ENCODE measurements at places on chromosomes 2 and 18.
A peak's percentile ranks its signal among the peaks of the same experiment; 100 is the strongest.

DNA sequence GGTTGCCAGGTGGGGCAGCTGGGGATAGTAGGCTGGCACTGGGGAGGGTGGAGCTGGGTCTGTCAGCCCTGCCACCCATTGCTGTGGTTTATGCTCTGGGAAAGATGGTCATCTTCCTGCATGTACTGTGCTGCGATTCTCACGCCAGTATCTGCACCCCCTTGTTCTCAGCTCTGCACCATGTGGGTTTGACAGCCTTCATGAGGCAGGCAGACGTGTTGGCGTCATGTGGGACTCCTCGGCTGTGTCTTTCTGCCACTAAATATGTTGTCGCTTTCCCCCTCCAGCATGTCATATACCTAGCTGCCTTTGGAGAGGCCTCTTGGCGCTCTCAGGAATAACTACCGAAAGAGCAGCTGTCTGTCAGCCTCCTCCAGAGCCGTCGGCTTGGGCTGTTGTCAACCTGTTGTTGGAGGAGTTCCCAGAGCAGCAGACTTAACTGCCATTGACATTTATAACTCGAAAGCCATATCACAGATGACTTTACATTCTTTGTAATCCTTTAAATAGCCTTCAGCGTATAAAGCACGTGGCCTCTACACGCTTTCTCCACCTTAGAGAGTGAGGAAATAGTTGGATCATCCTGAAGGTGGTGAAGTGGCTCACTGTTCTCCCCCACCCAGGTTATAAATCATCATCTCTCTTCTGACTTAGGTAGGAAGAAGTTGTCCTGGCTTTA is 80.4 kb upstream of the MGAT5 start:
- no peak for DNase-seq

GRCh38 chr2:172467382-172467781 is 40.0 kb downstream of the ITGA6 start:
- DNase-seq: no peak

DNA sequence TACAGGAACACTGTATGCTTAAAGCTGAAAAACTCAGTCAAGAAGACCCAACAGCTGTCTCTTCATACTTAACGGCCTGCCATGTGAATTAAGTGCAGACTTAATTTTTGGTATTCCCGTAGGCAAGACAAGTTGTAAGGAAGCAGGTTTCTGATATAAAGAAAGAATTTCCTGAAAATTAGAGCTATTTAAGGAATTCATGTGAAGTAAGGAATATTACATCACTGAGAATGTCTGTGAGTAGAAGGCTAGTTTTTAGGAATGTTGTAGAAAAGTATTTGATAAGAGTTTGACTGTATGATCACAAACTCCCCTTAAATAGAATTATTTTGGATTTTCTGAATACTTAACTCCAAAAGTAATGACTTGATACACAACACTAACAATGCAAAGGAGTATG is 51.0 kb downstream of the WDR33 start:
- DNase-seq: no peak

DNA sequence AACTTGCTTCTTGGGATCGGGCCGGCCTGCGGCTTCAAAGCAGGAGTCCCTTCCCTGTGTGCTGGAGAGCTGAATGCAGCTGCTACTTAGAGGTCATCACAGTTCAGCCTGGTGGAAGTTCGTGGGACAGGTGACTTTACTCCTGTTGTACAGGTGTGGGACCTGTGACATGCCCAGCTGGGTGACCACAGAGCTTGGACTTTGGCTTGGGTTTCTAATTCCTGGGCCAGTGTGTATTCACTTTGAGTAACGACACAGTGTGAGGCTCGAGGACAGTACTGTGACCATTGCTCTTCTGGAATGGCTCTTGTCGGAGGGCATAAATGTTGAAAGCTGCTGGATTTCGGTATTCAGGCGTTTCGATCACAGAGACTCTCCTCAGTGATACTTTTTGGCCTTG is 114.5 kb downstream of the STPG4 start:
- DNase-seq: no peak

GRCh38 chr2:118046634-118047210 is 32.9 kb upstream of the CCDC93 start:
- peak; percentile 60 for DNase-seq

- no peak for DNase-seq
Observed at GRCh38 chr2:37154785-37155184, 2.0 kb downstream of the EIF2AK2 start.

GRCh38 chr18:52408800-52409302 is 68.9 kb downstream of the DCC start:
- DNase-seq: no peak

DNA sequence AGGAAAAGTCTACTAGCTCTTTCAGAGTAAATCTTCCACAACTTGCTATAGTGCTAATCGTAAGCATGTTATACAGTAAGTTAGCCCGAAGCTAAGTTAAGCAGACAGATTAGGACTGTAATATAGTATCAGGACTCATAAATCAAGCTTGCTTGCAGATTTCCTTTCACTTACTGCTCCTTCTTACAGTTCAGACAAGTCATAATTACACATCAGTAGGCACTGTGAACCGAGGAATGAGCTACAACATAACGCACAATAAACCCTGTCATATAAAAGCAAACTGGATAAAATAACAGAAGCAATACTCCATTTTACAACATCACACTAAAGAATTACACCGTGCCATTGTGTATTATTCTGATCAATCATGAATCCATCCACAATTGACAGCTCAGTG is 832.6 kb upstream of the ZEB2 start:
- DNase-seq: no peak

GRCh38 chr18:28523758-28524475 is 347.0 kb upstream of the CDH2 start:
- no peak for DNase-seq

DNA sequence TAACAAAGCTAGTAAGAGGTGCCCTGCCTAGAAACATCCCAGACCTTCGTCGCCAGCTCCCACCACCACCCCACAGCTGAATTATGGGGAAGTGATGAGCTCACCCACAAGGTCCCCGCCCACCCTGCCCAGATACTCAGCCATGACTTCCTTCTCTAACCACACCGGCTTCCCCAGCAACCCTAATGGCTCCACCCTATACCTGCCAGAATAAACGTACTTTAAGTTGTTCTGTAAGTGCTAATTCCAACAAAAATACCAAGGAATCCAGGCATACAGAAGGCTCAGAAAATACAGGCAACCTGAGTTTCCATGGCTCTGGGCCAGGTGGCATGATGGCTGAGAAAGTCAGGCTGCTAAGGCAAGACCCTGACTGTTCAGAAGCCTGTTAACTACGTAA is 39.1 kb downstream of the TMEM163 start:
- no peak for DNase-seq

- DNase-seq: peak; percentile 13
Observed at GRCh38 chr18:61949946-61950345, 57.1 kb upstream of the RNF152 start.

DNA sequence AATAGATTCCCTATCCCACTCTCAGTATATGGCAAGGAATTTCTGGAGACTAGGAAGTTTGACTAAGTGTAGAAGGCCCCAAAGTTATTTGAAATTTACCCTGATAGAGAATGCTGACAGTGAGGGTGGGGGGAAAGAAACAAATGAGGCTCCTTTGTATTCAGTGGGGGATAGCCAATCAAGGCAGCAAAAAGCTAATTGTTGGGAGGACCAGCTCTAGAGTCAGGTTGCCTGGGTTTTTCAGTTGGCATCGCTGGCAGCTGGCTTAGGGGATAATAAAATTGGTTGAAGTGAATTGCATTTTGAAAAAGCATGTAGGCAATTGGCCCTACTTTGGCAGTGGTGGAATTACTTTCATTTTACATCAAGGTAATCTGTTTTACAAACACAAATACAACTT is 79.4 kb upstream of the STAM2 start:
- no peak for DNase-seq

DNA sequence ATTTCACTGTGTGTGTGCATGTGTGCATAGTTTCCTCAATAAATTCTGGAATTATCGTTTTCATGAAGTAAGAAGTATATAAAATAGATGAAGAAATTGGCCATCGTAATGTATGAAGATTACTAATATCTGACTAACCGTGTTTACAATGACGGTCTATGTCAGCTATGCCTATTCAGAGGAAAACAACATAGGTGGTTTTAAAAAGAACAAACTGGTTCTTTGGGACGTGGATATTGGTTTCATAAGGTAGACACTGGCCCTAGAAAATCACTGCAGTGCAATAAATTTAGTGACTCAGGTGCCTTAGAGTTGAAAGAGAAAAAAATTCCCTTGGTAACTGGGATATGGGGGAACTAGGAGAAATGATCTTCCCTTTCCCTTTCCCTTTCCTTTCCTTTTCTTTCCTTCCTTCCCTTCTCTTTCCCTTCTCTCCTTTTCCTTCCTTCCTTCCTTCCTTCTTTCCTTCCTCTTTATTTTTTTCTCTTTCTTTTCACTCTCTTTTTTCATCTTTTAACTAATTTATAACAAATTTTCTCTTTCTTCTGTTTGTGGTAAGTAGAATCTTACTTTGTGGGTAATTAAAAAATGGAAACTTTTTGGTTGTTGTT is 36.4 kb downstream of the MAP2 start:
- no peak for DNase-seq

DNA sequence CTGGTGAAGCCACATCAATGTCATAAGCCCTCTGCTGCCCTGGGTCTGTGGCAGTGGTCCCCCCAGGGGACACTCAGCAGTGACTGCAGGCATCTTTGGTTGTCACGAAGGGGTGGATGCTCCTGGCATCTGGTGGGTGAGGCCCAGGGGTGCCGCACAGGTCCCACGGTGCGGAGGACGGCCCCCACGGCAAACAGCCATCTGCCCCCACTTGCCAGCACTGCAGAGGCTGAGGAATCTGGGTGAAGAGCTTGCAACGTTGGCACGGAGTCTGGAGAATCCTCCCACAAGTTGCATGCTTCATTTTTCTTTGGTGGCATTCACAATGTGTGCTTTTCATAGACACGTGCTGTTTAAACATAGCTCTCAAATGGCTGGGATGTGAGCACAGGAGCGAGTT is 105.1 kb upstream of the PXDN start:
- DNase-seq: no peak

DNA sequence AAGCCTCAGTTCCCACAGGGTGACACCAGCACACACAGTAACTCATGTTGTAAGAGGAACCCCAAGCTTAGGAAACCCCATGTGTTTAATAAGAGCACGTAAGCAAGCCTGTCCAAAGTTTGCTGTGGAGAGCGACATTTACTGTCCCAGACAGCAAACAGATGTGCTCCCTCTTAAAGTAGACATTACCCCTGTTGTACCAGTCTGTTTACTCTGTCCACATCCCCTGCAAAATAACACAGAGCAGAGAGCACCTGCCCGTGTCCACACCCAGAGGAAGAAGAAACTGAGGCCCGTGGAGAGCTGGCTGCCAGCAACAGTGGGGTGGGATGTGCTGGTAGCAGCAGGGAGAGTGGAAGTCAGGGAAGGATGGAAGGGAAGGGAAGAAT is 243.5 kb downstream of the GBX2 start:
- DNase-seq: no peak

GRCh38 chr18:13543811-13544732 is 182.3 kb downstream of the FAM210A start:
- no peak for DNase-seq

- DNase-seq: peak; percentile 69
Observed at GRCh38 chr2:47221039-47221438, 65.9 kb upstream of the STPG4 start.

GRCh38 chr18:26741048-26741447 is 124.5 kb downstream of the AQP4 start:
- no peak for DNase-seq

- no peak for DNase-seq
Observed at GRCh38 chr2:161138429-161138828, 21.8 kb upstream of the TANK start.

- no peak for DNase-seq
Observed at GRCh38 chr2:106584304-106584954, 97.3 kb downstream of the CD8B2 start.

GRCh38 chr2:23695890-23696751 is 230.8 kb downstream of the ATAD2B start:
- no peak for DNase-seq

- DNase-seq: peak; percentile 29
Observed at GRCh38 chr2:78979380-78980151, 45.9 kb upstream of the REG3G start.

DNA sequence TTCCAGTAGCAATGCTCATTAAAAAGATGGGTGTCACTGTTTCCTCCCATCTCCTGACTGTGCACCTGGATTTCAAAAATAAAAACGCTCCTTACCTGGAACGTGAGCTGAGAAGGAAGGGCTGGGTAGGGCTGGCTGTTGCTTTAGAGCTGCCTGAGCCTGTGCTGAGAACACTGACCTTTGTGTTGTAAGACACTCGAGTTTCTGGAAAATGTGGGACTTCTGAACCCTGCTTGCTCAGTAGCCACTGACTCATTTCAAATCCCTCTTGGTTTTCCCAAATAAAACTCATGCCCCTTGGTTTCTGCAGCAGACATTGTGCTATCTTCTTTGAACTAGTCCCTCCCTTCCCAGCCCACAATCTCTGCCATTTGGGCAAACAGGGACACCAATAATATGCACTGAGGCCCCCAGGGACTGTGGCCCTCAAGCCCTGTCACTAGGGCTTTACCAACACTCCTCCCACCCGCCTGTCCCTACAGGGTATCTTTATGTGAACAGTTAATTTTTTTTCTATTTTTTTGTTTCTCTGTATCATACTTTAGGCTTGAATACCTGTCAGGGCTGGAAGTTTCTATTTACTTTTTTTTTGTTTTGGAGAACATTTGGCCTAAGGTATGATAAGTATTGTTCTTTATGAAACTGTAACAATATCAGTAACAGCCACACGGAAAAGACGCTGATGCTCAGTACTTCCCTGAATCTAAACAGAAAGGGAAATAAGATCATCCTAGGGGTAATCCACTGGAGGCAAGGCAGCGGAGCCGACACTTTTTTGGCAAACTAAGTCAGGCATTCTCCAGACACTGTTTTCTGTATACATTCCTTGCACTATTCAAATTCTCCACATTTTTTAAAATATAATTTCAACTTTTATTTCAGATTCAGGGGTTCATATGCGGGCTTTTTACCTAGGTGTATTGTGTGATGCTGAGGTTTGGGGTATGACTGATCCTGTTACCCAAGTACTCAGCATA is 280.2 kb downstream of the STK39 start:
- no peak for DNase-seq

DNA sequence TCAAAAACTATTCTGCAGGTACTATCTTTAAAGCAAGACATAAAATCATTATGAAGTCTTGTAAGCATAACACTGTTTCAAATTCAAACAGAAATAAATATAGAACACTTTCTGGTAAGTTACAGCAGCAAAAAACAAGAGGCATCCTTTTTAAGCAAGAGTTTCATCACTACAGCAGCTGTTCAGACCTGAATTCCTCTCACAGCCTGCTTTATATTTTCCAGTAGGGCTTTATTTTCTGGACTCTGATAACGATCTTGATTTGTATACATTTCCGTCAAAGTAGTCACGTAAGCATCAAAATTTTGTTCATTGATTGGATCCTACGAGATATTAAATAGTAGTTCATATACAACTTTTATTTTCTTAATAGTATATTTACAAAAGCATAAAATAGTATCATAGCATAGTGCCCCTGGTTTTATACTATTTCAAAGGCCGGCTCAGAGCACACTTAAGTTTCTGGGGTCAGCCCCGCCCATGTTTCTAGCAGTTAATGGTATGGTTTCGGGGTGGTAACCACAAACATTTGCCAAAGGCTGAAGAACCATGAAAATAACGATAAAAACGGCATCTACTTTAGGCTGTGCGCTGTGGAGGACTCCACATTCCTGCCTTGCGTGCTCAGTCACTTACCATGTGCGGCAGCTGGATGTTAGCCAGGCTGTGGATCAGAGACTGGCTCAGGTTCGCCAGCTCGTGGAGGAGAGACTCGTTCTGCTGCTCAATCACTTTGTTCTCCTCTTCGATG is 47.5 kb upstream of the PXDN start:
- peak; percentile 90 for DNase-seq

Measured in GM03348 (cell line).